Fibroblast of gingiva (primary cell): ENCODE measurements at places on chromosomes 7 and 10.

GRCh38 chr7:91462316-91462715, 198.1 kb downstream of the FZD1 start:
- no peak for DNase-seq

DNA sequence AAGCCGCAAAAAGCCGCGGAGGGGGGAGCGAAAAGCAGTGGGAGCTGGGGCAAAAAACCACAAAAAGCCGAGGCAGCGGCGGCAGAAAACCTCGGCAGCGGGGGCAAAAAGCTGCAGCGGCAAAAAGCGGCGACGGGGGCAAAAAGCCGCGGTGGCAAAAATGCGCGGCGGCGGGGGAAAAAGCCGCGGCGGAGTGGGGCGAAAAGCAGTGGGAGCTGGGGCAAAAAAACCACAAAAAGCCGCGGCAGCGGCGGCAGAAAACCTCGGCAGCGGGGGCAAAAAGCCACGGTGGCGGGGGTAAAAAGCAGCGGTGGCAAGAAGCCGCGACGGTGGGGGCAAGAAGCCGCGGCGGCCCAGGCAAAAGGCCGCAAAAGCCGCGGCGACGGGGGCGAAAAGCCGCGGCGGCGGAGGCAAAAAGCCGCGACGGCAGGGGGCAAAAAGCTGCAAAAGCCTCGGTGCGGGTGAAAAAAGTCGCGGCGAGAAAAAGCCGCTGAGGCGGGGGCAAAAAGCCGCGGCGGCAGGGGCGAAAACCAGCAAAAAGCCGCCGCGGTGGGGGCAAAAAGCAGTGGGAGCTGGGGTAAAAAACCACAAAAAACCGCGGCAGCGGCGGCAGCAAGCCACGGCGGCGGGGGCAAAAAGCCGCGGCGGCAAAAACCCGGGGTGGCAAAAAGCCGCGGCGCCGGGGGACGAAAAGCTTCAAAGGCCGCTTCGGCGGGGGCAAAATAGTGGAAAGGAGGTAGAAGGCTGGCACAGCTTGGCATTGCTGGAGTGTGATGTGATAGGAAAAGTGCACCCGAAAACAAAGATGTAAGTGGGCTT, 135.9 kb downstream of the ZNF92 start:
- no peak for DNase-seq

- DNase-seq = no peak
These were observed 2.8 kb downstream of the COPS6 start for GRCh38 chr7:100091411-100092181.

- no peak for DNase-seq
These were observed 100.9 kb downstream of the ANKRD7 start for GRCh38 chr7:118325450-118325808.

GRCh38 chr10:132851451-132851850, 65.5 kb upstream of the NKX6-2 start:
- no peak for DNase-seq

- DNase-seq = peak; percentile 12
These were observed 524.4 kb downstream of the SUGCT start for GRCh38 chr7:40659231-40659630.

GRCh38 chr7:123220396-123220795, 20.6 kb upstream of the SLC13A1 start:
- no peak for DNase-seq

- DNase-seq = no peak
These were observed 6.4 kb upstream of the MKRN1 start for GRCh38 chr7:140485500-140486265.

- DNase-seq = no peak
These were observed 35.6 kb upstream of the GRB10 start for GRCh38 chr7:50818324-50818723.

DNA sequence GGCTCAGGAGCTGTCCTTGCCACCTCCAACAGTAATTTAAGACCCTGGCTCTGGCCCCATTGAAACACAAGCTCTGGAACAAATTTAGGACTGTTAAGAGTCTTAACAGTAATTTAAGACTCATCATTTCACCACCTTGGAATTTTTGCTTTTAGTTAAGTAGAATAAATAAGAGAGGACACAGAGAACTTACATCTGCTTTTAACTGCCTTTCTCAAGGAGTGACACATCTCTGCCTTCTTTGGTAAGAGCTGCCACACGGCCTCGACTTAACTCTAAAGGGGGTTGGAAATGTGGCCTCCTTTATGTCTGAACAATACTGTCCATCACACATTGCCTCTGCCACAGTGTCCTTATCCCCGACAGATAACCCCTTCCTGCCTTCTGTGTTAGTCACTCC, 77.9 kb downstream of the HERPUD2 start:
- peak; percentile 37 for DNase-seq

- no peak for DNase-seq
These were observed 6.2 kb downstream of the CCDC6 start for GRCh38 chr10:59900048-59900727.

DNA sequence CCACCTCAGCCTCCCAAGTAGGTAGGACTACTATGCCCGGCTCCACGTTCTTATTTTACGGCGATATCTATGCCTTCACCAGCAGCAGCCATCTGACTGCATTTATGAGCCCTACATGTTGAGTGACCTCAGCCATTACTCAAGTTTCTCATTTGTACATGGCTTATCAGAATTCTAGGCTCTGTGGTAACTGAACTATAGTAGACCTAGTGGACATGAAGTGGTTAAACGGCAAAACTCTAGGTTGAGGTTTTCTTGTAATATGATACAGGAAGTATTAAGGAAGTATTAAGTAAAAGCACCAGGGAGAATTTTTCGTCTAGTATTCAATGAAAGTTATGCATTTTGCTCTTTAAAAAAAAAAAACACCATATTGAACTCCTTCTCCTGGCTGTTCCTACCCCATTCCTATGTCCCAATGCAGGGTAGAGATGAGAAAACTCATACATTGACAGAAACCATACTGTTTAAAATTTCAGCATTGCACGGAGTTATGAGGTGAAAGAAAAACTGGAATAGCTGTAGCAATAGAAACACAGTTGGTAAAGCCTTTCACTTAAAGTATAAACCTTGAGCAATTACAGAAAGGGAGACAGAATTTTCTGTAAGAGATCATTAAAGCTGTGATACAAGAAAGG, 39.8 kb upstream of the EPC1 start:
- DNase-seq = no peak

DNA sequence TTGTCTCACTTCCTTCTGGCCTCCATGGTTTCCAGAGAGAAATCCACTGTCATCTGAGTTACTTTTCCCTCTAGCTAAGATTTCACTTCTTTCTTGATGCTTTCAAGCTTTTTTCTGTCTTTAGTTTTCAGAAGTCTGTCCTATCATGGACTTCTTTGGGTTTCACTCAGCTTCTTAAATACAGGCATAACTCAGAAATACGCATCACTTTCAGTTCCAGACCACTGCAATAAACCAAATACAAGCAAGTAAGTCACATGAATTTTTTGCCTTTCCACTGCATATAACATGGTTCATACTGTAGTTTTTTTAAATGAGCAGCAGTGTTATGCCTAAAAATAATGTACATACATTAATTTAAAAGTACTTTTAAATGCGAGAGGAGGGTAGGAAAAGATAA, 48.7 kb downstream of the STK17A start:
- no peak for DNase-seq

GRCh38 chr7:88480896-88481295, 174.2 kb upstream of the STEAP4 start:
- DNase-seq = no peak

GRCh38 chr10:52573347-52573746, 199.2 kb downstream of the MBL2 start:
- no peak for DNase-seq

DNA sequence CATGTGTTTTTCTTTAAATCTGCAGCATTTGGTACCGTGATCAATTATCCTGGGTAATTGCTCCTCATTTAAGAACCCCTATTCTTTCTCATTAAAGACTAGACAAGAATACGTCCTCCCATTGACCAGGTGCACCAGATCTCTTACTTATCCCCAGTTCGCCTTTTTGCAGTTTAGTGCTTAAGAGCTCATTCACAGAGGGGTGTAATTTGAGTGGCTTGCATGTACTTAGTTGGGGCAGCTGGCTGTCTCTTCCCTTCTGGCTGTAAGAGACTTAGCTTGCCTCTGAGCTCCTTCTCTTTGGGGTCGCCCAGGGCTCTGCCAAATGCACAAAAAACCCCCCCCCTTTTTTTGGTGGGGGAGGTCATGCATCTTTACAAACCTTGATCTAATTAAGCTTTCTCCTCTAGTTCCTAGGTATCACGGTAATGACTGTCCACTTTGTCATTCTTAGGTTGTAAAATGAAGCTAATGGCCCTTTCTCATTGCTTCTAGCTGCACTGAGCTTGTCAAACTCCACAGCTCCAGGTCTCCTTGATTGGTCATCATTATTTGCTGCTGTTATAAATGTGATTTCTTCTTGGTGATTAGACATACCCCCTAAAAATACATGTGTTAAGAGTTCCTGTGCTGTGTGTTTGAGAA, 26.3 kb downstream of the GAD2 start:
- no peak for DNase-seq

DNA sequence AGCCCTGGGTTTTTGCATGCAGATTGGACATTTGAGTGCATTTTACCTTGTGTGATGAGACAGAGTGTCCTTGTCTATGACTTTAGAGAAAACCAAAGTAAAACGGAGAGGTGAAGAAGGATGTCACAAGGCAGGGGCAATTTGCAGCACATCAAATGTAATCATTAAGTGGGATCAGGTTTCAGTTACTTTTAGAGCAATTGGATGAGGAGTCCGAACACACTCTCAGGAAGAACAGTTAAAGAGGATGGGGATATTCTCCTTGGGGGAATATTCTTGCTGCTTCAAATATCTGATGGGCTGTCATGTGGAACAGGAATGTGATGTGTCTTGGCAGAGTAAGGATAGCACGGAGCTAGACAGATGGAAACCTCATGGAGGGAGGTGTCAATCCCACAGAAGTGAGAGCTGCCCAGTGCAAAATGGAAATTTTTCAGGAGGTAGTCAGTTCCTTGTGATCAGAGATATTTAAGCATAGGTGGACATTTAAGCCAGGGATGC, 757 bp downstream of the RAB19 start:
- DNase-seq = peak; percentile 67

DNA sequence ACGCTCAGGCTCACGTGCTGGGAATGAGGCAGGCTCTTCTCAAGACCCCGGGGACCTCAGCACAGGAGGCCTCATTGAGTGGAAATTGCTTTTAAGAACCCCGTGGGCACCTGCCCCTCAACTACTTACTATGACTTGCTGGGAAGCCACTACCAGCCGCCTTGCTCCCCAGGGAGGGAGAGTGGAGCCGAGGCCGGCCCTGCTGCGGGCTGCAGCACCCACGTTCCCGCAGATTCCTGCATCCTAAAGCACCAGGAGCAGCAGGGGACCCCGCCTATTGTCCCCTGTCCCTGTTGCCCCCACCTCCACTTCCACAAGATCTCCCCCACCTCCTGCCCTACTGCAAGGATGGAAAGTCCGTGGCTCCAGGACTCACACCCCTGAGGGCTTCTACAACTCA, 541.6 kb upstream of the PFKP start:
- DNase-seq = no peak

- no peak for DNase-seq
These were observed 6.6 kb downstream of the DMBT1 start for GRCh38 chr10:122567056-122567660.

DNA sequence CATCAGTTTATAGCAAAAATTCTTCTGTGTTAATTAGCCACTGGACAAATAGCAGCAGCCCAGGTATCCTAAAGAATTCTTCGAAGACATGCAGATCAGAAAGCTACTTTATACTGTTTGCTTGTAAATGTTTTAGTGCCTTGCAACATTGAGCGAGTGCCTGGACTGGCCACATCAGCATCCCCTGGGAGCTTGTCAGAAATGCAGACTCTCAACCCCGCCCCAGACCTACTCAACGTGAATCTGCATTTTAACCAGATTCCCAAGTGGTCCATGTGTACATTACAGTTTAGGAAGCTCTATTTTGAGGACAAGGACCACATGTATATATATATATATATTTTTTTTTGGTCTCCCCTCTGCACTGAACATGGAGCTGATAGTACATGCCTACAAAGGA, 18.5 kb upstream of the PLEKHS1 start:
- DNase-seq = no peak

DNA sequence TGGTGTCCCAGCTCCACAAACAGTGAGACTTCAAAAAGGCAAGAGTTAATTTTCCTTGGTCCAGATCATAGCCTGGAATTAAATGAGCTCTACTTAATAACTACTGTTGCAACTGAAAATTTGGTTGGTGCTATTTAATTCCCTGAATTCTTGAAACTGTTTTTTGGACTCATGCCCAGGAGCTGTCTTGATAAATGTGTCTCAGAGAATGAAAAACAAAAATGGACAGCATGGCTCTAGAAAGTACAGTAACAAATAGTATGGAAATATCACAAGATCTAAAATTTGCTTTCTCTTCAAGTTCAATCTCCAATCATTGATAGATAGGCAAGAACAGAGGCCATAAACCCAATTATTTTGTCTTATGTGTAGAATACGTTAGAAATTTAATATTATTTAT, 42.5 kb downstream of the CCDC71L start:
- peak; percentile 36 for DNase-seq

- DNase-seq = no peak
These were observed 20.4 kb downstream of the ELFN1 start for GRCh38 chr7:1690359-1690958.

DNA sequence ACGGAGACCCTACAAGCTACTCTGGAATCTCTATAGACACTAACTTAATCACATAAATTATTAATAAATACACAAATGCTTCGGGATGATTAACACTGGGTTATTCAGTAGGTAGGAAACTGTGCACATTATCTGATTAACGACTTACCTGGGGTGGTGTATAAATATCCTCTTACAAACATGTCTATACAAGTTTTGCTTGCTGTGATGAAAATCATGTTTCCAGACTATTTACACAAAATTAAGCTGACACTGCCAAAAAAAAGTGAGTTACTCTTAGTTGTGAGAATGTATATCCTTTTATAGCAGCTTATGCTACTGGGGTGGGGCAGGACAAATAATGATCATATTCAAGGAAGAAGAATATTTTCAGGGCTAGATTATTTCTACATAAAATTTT, 314.6 kb downstream of the C7orf25 start:
- DNase-seq = no peak

DNA sequence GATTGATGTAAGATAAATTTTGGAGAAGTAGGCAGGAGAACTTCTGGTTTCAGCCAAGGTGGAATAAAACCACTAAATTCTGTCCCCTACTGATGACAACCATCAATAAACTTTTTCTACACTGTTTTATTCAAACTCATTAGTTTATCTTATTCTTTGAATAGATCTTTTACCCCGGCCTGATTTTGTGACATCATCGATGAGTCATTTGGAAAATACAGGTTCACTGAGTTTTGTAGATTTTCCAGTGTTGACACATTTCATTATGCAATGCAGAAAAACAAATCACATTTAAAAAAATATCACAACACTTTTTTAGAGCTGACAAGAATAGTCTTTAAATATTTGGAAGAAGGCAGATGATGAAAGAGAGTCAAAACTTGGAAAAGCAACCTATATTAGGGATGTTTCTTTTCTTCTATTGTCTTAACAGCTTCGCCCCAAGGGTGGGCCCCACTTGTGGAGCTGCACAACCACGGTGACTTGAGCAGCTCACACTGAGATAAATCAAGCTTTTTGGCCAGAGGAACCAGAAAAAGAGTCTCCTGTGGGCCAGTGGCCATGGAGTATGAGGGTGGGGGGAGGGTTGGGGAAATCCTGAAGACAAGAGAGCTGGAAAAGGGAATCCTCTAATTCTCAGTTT, 112.8 kb downstream of the PTEN start:
- no peak for DNase-seq

- no peak for DNase-seq
These were observed 570.1 kb upstream of the MGMT start for GRCh38 chr10:128896963-128897362.
